IPS-NIHi11 (cell line): ENCODE measurements at places on chromosomes 3 and 15.

DNA sequence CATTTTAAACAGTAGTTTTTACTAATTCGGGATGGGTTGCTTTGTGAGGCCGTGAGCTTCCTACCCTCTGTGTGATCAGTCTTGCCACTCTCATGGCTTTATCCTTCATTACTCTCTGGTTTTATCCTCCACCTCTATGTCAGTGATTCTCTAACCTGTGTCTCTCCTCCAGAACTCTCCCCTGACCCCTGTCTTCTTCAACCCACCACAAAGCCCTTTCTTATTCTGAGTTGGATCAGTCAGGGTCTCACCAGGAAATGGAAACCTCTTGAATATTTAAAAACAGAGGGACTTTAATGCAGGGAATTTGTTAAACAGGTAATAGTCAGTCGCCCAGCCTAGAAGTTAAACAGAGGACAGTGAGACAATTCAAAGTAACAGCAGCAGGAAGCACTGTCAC lies 64.2 kb upstream of the ADPGK start:
- DNase-seq = no peak

GRCh38 chr3:60202052-60202726 lies 1049.1 kb downstream of the FHIT start:
- no peak for DNase-seq

GRCh38 chr15:38255690-38256089 lies 3.1 kb downstream of the SPRED1 start:
- DNase-seq = no peak

- no peak for DNase-seq
Measured at GRCh38 chr15:65088643-65089021, 12.1 kb downstream of the KBTBD13 start.

- no peak for DNase-seq
Measured at GRCh38 chr3:27079427-27080257, 289.5 kb downstream of the NEK10 start.

DNA sequence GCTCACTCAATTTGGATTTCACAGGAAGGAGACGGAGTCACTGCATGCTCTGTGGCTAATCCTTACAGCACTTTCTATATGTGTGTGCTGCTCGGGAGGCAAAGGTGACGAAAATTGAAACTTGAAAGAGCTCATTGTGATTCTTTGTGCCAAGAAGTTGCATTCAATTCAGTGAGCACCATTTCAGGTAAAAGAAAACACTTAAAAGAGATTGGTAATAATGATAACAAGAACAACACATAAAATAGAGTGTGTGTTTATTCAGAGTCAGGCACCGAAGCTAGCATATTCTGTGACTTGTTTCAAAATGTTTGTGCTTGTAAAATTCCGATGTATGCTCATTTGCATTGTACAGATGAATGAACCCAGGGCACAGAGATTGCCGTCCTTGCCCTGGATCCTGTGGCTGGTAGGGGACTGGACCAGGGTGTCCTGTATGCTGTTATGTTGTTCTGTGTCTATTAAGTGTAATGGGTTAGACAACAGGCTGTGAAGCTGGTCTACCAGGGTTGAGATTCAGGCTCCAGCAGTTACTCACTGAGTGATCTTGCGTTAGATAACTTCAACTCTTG lies 193.3 kb upstream of the PROK2 start:
- DNase-seq = no peak
